ENCODE measurements at places on chromosomes 12 and 14.

GRCh38 chr14:99148861-99149610 is 123.0 kb downstream of the BCL11B start:
- no peak for DNase-seq

GRCh38 chr14:91380610-91381371 is 36.8 kb downstream of the CCDC88C start:
- DNase-seq = peak; percentile 84

- DNase-seq = no peak
Measured at GRCh38 chr12:131603939-131604795, 106.7 kb upstream of the SFSWAP start.

GRCh38 chr12:100576331-100577036 is 3.0 kb downstream of the GAS2L3 start:
- no peak for DNase-seq

- DNase-seq = no peak
Measured at GRCh38 chr12:79059557-79059956, 195.0 kb downstream of the SYT1 start.

All from NCI-H345 (cell line).